ENCODE measurements at places on chromosomes 5 and 9. TPM values are rescaled to one million over a fixed set of nuclear protein-coding genes. Genes with fewer than 3 reads are reported as not detected.

Gene DMRT3
- not detected for total RNA-seq

Gene ANKRD33B
- 6.7 TPM for total RNA-seq

Gene SPATA31A3
- total RNA-seq = not detected

Gene PRR16
- 12.9 TPM for total RNA-seq

DNA sequence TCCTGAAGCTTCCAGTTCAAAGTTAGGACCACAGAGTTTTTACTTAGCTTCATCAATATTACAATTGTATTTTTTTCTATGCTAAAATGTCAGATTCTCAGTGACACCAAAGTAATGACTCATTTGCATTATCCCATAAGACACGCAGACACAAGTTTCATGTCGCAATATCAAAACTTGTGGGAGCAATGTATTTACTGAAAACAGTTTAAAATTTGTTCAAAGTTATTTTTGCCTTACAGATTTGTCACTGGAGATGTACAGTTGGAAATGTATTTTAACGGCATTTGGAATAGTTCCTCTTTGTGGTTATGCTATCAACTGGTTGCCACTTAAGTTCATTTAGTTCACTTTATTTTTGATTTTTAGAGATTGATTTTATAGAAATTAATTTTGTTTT lies 36.2 kb upstream of the DAP start:
- no peak for DNase-seq

GRCh38 chr9:72022841-72023240 lies 37.6 kb downstream of the C9orf57 start:
- DNase-seq = no peak

DNA sequence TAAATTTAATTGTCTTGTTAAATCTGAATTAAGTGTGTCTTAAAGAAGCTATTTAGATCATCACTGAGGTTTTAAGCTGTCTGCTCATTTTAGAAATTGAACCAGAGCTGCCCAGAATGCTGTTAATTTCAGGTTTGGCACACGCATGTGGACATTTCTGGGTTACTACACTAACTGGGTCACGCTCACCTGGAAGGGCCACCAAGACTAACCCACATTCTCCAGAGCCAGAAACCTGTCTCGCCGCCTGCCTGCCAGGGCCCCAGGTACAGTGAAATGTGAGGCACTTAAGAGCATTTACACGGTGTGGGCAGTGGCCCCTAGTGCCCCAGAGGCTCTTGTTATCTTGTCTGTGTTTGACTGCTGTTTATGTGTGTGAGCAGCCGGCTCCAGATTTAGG lies 46.6 kb downstream of the ATP10B start:
- no peak for DNase-seq

DNA sequence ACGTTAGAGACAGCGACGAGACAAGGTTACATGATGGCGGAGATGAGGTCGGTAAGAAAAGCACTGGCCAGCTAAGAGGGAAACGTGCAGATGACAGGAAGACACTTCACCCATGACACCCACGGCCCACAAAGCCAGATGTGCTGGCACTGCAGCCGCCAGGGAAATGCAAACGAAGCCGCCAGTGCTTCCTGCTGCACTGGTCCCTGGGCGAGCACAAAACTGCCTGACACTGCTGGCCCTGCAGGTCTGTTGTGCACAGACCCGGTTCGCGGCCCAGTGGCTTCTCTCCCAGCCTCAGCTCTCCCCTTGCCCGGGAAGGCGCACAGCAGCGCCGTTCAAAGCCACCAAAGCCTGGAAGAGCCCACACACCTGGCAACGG lies 20.3 kb downstream of the QSOX2 start:
- no peak for DNase-seq

- DNase-seq = no peak
Measured at GRCh38 chr5:11584017-11584416, 320.2 kb downstream of the CTNND2 start.

GRCh38 chr5:138792195-138792790 lies 39.1 kb downstream of the CTNNA1 start:
- DNase-seq = no peak

GRCh38 chr9:28320616-28321015 lies 747.3 kb upstream of the C9orf72 start:
- no peak for DNase-seq

GRCh38 chr9:89174291-89174690 lies 4.3 kb downstream of the SHC3 start:
- DNase-seq = no peak

- DNase-seq = no peak
Measured at GRCh38 chr5:163193886-163194285, 243.5 kb upstream of the CCNG1 start.

DNA sequence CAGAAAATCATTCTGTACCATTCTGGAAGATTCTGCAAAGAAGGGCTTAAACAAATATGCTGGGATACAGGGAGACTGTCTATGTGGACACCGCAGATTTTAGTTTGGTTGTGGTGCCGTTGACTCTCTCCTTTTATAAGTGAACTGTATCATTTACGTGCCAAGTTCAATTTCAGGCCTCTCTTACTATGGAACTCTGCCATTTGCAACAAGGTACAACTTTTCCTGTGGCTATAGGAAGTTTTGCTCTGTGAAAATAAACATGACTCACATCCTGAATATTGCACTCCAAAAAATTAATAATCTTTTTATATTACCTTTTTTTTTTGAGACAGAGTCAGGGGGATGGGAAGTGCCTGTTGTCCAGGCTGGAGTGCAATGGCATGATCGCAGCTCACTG lies 29.7 kb upstream of the CSNK1G3 start:
- DNase-seq = no peak

GRCh38 chr5:97453263-97453662 lies 270.2 kb upstream of the RIOK2 start:
- DNase-seq = no peak

DNA sequence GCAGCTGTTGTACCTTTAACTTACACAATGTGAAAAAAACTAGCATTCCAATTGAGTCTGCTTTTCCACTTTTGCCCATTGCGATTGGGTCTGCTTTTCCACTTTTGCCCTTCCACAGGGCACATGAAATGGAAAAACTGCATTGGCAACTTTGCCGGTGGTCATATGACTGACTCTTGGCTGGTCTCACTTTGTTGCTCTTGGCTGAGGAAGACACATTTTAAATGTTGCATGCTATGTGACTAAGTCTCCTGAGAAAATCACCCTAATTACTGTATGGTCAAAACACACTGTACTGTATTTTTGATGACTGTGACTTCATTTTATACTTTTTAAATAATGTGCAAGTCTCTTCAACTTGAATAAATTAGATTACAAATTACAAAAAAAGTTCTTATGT lies 1.6 kb upstream of the OXCT1 start:
- no peak for DNase-seq

- no peak for DNase-seq
Measured at GRCh38 chr5:1661831-1662558, 137.6 kb downstream of the MRPL36 start.

Measured in left ventricle myocardium superior (tissue), 1 donor.